ENCODE measurements at places on chromosomes 16 and 17.

- no peak for DNase-seq
These were observed 33.1 kb upstream of the HERPUD1 start for GRCh38 chr16:56898847-56899246.

- no peak for DNase-seq
These were observed 122.3 kb downstream of the GOSR1 start for GRCh38 chr17:30599428-30600059.

DNA sequence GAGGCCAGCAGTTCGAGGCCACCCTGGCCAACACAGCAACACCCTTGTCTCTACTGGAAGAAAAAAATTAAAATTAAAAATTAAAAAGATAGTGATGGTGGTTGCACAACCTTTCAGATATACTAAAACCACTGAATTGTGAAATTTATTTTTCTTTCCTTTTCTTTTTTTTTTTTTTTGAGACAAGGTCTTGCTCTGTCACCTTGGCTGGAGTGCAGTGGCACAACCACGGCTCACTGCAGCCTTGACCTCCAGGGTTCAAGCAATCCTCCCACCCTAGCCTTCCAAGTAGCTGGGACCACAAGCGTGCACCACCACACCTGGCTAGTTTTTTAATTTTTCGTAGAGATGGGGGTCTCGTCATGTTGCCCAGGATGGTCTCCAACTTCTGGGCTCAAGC, 254.4 kb downstream of the SLC39A11 start:
- no peak for DNase-seq

DNA sequence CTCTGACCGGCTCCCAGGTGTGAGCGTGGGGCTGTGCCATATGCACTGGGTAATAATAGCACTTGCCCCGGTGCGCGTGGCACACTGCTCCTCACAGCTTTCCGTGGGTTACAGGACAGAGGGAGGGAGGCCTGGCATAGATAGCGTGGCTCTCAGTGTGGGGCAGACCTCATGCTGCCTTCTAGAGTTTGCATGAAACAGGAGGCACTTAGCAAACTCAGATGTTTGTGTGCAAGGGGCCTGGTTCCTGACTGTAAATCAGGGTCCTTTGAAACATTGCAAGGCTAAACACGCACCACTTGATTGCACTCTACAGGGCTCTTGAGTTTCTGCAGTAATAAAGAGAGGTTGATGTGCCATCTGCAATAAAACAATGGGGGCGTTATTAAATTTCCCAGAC, 101.7 kb downstream of the RPTOR start:
- no peak for DNase-seq

GRCh38 chr17:48868916-48869500, 23.6 kb upstream of the ATP5MC1 start:
- no peak for DNase-seq
